Brain pericyte (primary cell): ENCODE measurements at places on chromosomes 3 and 15.

- no peak for DNase-seq
Measured at GRCh38 chr15:30905821-30906220, 2.1 kb downstream of the FAN1 start.

DNA sequence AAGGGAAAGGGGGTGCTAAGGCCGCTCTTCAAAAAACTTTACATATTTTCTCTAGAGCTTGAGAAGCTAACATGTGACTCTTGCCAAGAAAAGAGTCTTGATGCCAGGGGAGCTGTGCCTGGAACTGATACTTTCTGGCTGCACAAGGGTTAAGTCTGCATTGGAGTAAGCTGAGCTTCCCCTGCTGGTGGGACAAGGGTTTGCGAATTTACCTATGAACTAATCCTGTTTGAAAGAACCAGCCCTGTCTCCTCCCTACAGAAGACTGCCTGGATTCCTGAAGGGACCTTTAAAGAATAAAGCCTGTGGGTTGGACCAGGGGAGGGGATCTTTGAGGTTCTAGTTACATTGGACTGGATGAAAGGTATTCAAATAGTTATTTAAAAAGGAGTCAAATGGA lies 58.3 kb upstream of the EPHA3 start:
- DNase-seq, result no peak

- DNase-seq, result no peak
Measured at GRCh38 chr3:78405745-78406144, 1362.1 kb downstream of the ROBO1 start.

- DNase-seq, result no peak
Measured at GRCh38 chr3:167397826-167398225, 17.7 kb upstream of the ZBBX start.

DNA sequence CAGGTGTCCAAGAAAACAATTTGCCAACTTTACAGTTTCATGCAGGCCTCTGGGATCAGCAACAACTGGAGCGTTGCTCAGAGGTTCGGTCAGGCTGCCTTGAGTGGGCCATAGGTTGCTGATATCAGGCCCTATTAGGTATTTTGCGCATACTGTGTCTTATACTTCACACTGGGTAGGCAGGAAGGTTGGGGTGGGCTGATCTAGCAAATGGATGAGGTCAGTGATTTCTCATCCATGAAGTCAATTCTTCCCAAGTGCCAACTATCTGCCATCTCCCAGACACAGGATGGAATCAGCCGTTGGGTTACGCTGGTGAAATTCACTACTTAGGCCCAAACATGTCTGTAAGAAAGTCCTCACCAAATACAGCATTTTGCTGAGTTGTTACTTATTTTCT lies 77.6 kb downstream of the SLC7A14 start:
- no peak for DNase-seq
